ENCODE measurements at places on chromosomes 11 and 22. TPM values are rescaled to one million over a fixed set of nuclear protein-coding genes. Genes with fewer than 3 reads are reported as not detected.

Gene UBQLN3
- polyA plus RNA-seq = not detected

Gene IL17REL
- not detected for polyA plus RNA-seq

Gene WNT11
- 22.0 TPM for polyA plus RNA-seq

Gene GDPD4
- 0.26 TPM for polyA plus RNA-seq

Gene PKDREJ
- 0.58 TPM for polyA plus RNA-seq

Gene PRCP
- 89.3 TPM for polyA plus RNA-seq

Gene MMP3
- polyA plus RNA-seq = not detected

Gene CDON
- 19.4 TPM for polyA plus RNA-seq

Gene PLAAT5
- 4.6 TPM for polyA plus RNA-seq

Gene CHEK2
- 7.0 TPM for polyA plus RNA-seq

Gene LRRC75B
- 9.2 TPM for polyA plus RNA-seq

Gene LRRC55
- polyA plus RNA-seq = 1.7 TPM

Gene OR52I2
- polyA plus RNA-seq = not detected

Gene WNT7B
- 0.12 TPM for polyA plus RNA-seq

Gene DRD2
- polyA plus RNA-seq = 0.10 TPM

Gene LRFN4
- polyA plus RNA-seq = 40.3 TPM

DNA sequence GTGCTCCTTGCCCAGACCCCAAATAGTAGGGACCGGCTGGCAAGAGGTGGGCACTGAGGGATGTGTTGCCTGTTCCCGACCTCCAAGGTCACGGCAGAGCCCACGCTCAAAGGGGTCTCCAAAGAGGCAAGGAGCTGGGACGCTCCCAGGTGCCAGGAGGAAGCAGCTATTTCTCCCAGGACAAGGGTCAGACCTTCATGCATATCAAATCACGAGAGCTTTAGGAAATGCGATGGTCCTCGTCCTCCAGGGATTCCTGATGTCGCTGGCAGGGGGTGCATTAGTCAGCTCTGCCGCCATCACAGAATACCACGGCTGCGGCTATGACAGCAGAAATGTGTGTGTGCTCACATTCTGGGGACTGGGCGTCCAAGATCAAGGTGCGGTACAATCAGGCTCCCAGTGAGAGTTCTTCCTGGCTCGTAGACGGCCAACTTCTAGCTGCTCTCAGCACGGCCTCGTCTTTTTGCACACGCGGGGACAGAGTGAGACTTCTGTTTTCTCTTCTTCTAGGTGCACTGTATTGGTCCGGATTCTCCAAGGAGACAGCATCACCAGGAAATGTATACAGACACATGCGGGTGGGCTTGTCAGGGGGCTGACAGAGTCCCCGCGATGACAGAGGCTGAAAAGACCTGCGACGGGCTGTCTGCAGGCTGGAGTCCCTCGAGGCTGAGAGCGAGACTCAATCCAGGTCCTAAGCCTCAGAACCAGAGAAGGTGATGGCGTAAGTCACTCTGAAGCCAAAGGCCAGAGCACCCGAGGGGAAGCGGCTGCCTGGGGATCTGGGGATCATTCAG, 81.6 kb downstream of the SHANK2 start:
- DNase-seq = no peak

- DNase-seq = no peak
Observed at GRCh38 chr11:86606270-86606835, 66.1 kb downstream of the ME3 start.

GRCh38 chr11:121340032-121340580, 47.5 kb downstream of the SC5D start:
- DNase-seq = no peak

- no peak for DNase-seq
Observed at GRCh38 chr11:108775324-108775723, 110.5 kb downstream of the DDX10 start.

DNA sequence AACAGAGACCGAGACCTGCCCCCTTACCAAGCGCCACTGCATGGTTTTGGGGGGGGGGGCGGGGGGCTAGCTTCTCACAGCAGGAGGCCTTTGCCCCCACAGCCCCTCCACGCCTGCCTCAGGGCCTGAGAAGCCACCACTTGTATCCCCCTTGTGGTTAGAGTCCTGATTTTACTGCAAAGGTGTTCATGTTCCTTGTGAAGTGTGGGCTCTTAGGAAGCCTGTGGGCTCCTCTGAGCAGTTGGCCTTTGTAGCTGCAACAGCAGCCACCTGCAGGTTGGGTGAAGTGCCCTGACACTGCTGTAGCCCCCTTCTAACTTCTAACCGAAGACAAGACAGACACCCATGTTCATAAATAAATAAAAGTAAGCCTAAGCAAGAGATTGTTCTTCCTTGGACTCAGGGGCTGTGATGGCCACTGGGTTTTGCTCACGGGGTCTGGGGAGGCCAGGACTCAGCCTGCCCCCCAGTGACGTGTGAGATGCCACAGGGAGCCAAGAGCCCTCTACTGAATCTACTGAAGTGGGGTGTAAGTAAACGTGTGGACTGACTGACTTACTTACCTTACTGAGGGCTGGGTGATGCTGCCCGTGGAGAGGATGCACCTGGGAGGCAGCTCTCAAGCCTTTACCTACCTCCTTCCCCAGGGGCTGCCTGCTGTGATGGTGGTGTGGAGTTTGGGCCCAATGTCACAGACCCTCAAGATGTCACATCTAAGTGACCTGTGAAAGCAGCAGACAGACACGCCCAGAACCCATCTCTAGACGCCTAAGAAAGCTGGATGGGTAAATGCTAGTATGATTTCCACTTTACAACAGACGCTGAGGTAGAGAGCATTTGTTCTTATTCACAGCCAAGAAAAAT, 25.8 kb downstream of the USP35 start:
- DNase-seq = no peak

DNA sequence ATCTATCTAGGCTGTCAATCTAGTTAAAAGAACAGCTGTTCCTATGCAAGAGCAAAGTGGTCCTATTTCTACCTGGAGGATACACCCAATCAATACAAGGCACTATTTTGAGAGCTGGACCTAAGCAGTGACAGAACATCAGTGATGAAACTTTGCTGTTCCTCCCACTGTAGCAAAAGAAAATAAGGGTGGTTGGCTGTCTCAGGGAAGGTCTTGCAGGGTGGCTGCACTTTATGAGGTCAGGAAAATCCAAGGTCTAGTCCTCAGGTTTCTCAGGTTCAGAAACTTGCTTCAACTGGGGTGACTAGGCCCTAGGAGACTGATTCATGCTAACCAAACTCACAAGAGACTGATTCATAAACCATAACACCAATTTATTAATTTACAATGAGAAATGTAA, 11.6 kb downstream of the CPSF7 start:
- no peak for DNase-seq

- no peak for DNase-seq
Observed at GRCh38 chr11:77084581-77085191, 17.9 kb downstream of the CAPN5 start.

DNA sequence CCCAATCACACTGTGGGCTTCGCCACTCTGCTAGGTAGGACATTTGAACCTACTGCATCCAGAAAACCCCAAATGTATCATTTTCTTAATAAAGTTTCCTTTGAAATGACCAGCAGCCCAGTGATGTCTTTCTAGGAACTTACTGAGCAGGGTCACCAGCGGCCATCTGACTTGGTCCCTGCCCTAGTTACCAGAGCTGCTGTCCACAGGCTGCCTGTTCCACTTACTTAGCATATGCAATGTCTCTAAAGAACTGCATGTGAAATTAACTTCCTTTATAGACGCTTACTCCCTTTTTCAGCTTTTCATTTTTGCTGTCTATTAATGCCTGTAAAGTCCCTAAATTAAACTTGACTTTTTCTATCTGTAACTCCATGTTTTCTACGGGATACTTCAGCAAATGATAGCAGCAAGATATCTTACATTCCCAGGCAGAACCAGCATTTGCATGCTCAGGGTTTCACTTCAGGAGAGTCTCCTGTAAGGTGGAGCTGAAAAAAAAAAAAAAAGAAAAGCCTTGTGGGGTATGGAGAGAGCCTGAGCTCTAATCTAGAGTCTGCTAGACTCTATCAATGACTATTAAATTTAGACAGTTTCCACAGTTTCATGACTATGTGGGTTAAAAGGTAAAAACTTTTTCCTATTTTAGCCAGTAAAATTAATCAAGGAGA, 125.0 kb downstream of the FAT3 start:
- no peak for DNase-seq

DNA sequence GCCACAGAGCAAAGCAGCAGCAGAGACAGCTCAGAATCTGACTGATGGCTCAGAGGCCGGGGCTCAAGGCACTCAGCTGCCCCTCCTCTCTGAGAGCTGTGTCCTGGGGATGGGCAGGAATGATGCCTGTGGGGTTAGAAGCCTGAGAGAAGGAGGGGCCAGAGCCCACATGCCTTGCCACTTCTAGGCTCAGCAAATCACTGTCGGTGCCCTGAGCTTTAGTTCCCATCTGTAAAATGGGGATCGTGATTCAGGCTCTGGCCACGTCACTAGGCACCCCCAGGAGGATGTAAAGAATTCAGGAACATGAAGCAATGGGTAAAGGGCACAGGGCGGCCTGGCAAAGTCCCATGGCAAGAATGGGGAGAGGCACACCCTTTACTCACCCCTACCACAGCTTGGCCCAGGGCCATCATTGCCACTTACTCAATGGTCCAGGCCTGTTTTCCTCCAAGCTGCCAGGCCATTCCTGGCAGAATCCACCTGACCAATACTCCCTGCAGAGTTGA, 3.4 kb upstream of the CDC42EP2 start:
- no peak for DNase-seq

DNA sequence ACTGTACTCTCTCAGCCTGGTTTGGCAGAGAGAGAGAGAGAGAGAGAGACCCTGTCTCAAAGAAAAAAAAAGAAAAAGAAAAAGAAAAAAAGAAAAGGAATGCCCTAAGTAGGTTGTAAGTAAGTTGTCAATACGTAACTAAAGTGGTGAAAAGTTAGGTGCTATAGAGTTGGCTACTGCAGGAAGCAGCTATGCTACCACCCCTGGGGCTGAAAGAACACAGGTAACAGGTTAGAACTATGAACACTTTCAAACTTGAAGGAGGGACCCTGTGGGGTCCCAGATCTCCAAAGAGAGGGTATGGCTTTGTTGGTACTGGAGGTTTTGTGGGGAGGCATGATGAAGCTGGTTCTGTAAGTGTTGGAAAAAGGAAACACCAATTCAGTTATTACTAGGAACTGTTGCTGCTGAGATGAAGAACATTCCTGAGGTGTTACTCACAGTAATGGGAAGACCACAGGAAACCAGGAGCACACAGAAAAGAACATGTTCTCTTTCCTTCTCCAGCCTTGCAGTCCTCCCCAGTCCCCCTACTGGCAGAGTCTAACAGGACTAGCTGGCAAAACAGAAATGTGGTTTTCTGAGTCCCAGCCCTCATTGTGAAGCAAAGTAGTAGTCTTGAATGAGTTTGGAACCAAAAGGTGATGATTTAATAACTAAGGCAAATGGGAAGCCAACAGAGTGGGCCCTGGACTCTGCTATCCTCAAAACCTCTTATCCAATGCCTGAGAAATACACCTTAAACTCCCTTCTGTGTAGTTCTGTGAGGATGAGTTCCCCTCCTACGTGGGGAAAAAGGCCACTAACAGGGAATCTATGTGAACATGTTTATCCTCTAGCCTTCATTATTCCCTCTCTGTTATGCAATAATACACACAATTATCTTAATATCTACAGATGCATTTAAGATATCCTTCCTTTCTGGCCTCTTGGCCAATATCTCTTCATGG, 427.0 kb upstream of the DDI1 start:
- no peak for DNase-seq

- DNase-seq = no peak
Observed at GRCh38 chr11:61913699-61914395, 3.5 kb downstream of the RAB3IL1 start.

DNA sequence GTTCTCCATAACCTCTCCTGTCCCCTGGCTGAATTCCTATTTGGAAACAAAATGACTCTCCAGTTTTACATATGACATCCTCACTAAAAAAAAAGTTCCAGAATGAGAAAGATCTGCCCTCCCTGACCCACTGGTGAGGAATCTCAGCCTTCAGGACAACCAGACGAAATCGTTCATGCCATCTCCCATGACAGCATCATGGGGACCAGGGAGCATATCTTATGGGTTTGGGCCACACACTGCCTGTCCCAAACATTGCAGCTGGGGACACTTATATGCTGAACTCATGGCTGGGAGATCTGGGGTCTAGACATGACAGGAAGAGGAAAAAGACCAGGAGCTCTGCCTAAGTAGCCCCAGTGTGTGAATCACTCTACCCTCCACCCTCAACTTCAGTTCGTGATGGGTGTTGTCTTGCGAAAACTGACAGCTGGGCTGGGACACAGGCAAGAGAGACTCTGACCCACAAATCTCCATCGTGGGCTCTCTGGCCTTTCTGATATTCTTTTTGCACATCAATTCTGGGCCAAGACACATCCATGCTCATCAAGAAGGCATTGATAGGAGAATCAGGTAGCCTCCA, 102.0 kb downstream of the ZNF280B start:
- no peak for DNase-seq

DNA sequence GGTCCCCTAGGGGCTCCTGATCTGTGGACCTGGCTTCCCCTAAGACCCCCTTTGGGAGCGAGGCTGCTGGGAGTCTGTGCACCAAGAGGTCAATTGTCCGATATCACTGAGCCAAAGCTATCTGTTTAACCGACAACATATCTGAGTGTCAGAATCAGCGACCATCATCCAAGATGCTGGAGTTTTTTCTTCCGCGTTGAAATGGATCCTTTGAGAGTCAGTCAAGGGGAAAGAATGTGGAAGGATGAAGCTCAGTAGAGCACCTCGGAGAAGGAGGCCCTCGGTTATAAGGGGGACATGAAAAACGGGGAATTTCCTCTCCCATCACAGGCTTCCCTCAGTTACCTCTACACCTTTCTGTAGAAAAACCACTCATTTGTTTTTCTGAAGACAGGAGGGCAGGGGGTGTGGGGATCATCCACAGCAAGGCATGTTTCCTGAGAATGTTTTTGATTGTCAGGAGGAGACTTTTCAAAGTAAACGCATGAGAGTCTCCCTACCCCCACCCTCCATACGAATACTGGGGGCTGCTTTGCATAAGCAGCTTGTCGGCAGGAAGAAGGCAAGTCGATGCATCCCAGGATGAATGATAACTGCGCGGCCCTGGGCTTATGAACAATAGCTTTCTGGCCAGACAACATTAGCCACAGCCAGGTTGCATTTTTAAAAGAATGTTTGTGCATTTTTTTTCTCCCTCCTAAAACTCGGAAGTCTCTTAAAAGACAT, 37.7 kb upstream of the CCND1 start:
- no peak for DNase-seq

DNA sequence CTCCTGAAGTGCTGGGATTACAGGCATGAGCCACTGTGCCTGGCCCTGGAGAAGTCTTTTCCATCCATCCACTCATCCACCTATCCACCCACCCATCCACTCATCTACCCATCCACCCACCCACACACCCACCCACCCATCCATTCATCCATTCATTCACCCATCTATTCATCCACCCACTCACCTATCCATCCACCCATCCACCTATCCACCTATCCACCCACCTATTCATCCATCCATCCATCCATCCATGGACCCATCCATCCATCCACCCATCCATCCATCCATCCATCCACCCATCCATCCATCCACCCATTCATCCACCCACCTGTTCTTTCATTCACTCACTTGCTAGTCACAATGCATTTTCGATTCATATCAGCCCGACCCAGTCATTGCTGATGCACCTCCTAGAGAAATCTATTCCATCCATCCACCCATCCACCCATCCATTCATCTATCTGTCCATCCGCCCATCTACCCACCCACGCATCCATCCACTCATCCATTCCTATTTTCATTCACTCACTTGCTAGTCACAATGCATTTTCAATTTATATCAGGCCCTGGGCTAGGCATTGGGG, 17.7 kb upstream of the SUN2 start:
- DNase-seq = no peak

GRCh38 chr11:111176603-111177002, 68.9 kb upstream of the POU2AF2 start:
- DNase-seq = no peak

GRCh38 chr11:31922450-31922849, 111.3 kb upstream of the PAX6 start:
- no peak for DNase-seq

GRCh38 chr11:40306938-40307548, 1152.4 kb downstream of the LRRC4C start:
- no peak for DNase-seq

All from hindlimb muscle (tissue), 1 donor.